A172 (cell line): ENCODE measurements at places on chromosomes 3 and 15. TPM values are rescaled to one million over a fixed set of nuclear protein-coding genes. Genes with fewer than 3 reads are reported as not detected.

DNA sequence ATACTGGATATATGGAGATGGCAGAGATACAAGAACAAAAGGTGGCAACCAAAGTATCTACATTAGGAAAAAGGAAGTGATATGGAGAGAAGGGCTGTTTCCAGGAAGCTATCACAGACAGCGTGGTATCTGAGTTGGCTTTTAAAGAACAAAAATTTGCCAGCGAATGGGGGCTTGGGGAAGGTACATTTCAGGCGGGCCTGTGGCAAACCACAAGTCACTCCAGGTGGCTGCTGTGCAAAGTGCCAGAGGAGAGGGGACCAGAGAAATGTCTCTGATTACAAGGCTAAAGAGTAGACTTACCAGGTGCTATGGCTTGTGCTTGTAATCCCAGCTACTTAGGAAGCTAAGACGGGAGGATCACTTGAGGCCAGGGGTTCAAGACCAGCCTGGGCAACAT is 91.1 kb downstream of the MSL2 start:
- no peak for DNase-seq

DUOXA2 gene
- total RNA-seq: not detected in 2 replicates

GRCh38 chr3:10312861-10313260 is 8.1 kb downstream of the SEC13 start:
- no peak for DNase-seq

CEP19 gene
- total RNA-seq: 9.7 and 13.8 TPM in 2 replicates

FAM43A gene
- 8.2 and 10.4 TPM in 2 replicates for total RNA-seq

DNA sequence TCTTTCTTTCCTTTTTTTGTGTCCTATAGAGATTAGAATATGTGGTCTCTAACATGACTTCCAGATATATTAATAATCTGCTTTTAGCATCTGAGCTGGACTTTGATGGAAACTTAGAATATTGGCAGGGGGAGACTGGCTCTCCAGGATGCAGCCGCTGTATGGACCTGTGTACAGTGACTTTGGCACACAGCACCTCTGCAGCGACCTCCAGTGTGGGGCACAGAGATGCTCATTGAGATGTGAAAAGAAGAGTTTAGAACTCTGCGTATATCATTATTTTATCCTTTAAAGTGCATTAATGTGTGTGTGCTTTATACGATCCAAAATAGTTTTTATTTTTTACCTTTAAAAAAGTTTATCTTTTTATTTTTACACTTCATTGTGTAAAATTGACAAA is 18.3 kb downstream of the CFAP161 start:
- DNase-seq: no peak
